ENCODE measurements at places on chromosomes 3 and 15.

DNA sequence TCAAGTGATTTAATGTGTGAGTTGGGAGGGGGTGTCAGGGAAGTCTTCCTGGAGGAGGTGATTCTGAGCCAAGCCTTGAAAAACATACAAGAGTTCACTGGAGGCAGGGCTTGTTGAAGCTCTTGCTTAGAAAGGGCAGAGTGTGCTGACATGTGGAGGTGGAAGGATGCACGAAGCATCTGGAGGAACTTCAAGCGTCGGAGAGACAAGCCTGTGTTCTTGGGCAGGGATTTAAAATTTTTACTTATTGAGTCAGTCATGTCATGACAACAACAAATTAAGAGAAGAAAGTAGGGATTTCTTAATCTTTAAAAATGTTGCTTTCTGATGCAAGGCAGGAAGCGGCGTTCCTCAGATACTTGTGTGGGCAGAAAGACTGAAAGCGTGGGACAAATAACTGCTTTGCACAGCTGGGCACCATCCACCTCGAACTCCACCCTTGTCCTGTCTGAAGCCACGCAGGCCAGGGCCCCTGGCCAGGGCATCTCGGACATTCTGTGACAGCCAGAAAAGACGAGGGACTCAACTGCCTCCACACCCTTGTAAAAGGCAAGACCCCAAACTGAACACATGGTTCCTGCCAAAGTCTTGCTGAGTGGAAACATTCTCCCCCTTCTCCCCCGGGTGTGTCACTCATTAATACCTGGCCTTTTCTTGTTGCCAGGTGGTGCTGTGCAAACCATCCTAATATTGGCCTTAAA is 6.9 kb upstream of the IL16 start:
- DNase-seq, result peak; percentile 89

GRCh38 chr3:105676621-105677300 is 192.1 kb downstream of the CBLB start:
- DNase-seq, result no peak

DNA sequence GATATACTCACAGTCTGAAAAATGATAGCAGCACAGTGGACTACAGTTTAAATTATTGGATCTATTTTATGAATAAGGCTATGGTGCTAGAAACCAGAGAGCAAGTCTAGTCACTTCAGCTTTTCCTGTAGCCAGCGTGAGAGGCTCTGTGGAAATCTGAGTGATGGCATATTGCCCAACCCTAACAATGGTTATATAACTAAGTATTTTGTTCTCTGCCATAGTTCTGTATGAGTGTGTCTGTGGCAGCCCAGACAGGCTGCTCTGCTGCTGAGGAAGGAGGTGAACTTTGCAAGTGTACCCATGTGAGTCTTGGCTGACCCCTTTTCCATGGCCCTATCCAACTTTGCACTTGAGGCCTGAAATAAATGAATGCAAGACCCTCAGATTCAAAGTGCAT is 105.7 kb downstream of the LRTM1 start:
- peak; percentile 19 for DNase-seq

- DNase-seq, result no peak
Measured at GRCh38 chr3:11410564-11410963, 138.4 kb downstream of the ATG7 start.

DNA sequence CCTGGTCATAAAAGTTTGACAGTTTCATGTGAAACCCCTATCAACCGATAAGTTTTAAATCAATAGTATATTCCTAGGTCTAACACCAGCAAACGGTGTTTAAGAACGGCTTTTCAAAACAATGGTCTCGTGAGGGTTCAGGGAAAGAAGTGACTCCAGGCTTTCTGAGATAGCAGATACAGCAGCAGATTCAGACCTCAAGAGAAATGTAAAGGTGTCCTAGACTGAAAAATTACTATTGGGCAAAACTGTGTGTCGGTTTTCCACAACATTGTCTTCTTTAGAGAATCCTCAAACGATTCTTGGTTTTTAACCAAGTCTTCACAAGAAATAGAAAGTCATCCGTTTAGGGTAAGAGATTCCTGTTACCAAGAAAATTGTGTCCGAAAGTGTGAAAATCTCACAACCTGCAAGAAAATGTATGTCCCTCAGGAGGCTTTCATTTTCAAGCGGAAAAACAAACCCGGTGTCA is 1.2 kb downstream of the SETD2 start:
- no peak for DNase-seq

- no peak for DNase-seq
Measured at GRCh38 chr3:174409086-174409743, 449.9 kb upstream of the NAALADL2 start.

GRCh38 chr3:137610723-137611122 is 153.4 kb upstream of the SOX14 start:
- no peak for DNase-seq

- no peak for DNase-seq
Measured at GRCh38 chr3:157305392-157305791, 131.3 kb upstream of the PTX3 start.

DNA sequence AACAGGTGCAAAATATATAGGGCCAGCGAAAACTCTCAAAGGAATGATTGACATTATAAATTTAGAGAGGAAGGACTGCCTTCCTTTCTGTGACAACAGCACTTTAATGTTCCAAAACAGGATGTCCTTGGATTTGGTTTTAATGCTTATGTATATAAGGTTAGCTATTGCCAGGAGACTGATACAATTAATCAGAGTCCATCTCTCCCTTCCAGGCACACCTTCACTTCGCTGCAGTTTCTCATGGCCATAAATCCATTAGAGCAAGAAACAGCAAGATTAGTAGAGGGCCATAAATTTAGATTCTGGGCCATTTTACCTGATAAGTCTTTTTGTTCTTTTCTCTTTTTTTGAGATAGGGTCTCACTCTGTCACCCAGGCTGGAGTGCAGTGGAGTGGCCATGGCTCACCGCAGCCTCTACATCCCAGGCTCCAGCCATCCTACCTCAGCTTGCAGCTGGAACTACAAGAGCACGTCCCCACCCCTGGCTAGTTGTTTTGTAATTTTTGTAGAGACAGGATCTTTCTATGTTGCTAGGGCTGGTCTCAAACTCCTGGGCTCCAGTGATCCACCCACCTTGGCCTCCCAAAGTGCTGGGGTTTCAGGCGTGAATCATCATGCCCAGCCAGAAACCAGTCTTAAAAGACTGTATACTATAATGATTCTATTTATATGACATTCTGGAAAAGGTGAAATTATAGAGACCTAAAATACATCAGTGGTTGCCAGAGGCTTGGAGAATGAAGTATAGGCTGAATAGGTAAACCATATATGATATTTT is 15.7 kb upstream of the TFRC start:
- no peak for DNase-seq

DNA sequence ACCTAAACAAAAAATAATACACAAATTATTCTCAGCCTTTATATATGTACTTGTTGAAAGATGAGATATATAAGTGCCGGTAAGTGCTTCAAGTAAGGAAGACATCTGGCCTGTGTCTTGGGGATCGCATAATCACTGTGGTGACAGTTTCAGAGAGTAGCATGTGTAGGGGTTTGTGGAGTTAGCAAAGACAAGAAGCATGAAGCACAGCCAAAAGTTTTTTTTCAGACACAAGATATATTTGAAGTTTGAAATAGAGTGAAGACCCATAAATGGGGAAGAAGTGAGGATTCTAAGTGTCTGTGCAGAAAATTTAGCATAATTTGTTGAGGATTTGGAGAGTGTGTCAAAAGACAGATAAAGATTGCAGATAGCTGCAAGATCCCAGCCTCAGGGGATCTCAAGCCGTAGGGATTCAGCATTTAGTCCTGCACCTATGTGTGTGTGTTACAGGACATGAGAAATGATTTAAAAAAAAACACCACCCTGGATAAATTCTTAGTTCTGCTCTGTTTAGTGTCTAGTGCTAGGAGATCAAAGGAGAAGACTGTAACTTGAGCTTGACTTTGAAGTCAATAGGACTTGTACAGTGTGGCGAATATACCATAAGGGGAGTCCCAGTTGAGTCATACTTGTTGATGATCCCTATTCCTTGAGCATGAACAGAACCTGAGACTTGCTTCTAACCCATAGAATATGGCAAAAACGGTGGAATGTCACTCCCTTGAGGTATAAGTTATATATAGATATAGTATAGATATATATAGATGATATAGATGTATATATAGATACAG is 123.9 kb upstream of the GRM7 start:
- no peak for DNase-seq

GRCh38 chr15:94230431-94230882 is 904 bp upstream of the MCTP2 start:
- no peak for DNase-seq

GRCh38 chr3:36647423-36647853 is 116.9 kb downstream of the DCLK3 start:
- no peak for DNase-seq

GRCh38 chr15:61480295-61480694 is 251.2 kb upstream of the RORA start:
- no peak for DNase-seq

DNA sequence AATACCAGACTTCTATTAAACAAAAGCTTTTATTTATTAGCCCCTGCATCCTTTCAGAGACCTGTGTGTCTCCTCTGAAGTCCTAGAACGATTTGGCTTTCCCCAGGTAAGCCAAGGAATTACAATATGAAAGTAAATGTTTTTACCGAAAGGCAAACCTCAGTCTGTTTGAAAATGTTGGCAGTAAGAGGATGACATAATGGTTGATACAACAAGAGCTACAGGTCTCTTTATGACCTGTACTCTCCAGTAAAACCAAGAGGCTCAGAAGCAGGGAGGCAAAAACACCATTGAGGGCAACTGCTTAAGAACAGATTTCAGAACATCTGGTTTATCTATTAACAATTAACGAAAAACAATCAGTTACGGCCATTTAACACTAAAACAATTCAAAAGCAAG is 107.8 kb downstream of the ADAM10 start:
- peak; percentile 30 for DNase-seq

- DNase-seq, result peak; percentile 87
Measured at GRCh38 chr3:153284282-153284938, 122.4 kb downstream of the RAP2B start.

GRCh38 chr3:146948186-146948585 is 343.0 kb upstream of the PLSCR5 start:
- no peak for DNase-seq

- no peak for DNase-seq
Measured at GRCh38 chr3:123388811-123389627, 59.9 kb downstream of the ADCY5 start.

GRCh38 chr15:52144656-52145178 is 32.1 kb upstream of the BCL2L10 start:
- no peak for DNase-seq

GRCh38 chr15:57460208-57460816 is 84.0 kb downstream of the CGNL1 start:
- no peak for DNase-seq

DNA sequence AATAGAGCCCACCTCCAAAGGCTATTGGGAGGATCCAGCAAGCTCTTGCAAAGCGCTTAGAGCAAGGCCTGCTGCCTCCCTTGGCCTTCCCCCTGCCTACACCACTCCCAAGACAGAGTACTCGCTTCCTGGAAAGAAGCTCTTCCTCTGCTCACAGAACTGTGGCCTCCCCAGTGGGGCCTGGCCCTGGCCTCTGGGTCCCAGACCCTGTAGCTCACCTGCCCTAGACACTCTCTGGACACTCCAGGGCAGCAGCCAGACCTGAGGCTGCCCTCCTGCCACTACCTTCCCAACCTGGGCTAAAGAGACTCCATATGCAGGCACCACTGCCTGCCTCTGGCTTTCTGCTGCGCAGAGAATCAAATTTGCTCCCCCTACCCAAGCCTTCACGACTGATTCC is 49.9 kb downstream of the GRIP2 start:
- DNase-seq, result no peak

- DNase-seq, result no peak
Measured at GRCh38 chr15:50425219-50425618, 1.0 kb downstream of the USP8 start.

GRCh38 chr3:33848624-33849347 is 50.4 kb downstream of the PDCD6IP start:
- no peak for DNase-seq

GRCh38 chr3:196629228-196629627 is 10.3 kb upstream of the NRROS start:
- no peak for DNase-seq

DNA sequence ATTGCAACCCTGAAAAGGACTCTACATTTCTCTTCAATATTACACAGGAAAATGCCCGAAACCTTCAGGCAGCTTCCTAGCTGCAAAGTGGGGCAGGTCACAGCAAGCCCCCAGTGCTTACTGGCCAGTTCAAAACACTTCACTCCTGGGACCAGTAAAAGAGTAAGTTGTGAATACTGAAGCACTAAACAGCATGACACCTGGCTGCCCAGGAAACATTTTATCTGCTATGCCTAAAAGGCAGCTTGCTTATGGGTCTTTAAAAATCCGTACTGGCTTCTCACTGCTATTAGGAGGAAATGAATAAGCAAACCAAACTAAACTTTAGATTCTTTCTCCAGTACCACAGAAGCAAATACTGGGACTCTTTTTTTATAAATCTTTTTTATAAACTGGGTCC is 457.9 kb upstream of the ALCAM start:
- no peak for DNase-seq

GRCh38 chr15:71011503-71012155 is 103.6 kb upstream of the THSD4 start:
- peak; percentile 72 for DNase-seq

GRCh38 chr3:12822725-12823373 is 18.5 kb downstream of the RPL32 start:
- peak; percentile 45 for DNase-seq
